ENCODE measurements at places on chromosomes 3 and 15. TPM values are rescaled to one million over a fixed set of nuclear protein-coding genes. Genes with fewer than 3 reads are reported as not detected.

Gene CXCR6
- 0.41 TPM for polyA plus RNA-seq

Gene CCR3
- polyA plus RNA-seq, result not detected

Gene PPP1R14D
- polyA plus RNA-seq, result not detected

Gene CHDH
- polyA plus RNA-seq, result 0.88 TPM

DNA sequence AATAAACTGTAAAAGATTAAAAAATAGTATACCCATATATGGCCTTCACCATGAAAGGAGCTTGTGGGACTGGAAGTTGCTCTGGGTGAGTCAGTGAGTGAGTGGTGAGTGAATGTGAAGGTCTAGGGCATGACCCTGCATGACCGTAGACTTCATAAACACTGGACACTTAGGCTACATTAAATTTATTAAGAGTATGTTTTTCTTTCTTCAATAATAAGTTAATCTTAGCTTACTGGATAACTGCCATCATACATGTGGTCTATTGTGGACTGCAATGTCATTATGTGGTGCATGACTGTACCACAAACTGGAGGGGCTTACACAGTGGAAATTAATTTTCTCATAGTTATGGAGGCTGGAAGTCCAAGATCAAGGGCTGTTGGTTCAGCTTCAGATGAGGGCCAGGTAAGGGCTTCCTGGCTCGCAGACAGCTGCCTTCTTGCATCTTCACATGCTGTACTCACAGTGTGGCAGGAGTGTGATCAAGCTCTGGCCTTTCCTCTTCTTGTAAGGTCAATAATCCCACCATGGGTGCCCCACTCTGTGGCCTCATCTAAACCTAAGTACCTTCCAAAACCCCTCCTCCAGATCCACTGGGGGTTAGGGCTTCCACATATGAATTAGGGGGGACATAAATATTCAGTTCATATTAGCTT is 40.8 kb upstream of the PRR23E start:
- no peak for DNase-seq

- no peak for DNase-seq
Observed at GRCh38 chr3:11641316-11641682, 2.4 kb downstream of the VGLL4 start.

GRCh38 chr3:36957862-36958686 is 13.2 kb upstream of the TRANK1 start:
- no peak for DNase-seq

DNA sequence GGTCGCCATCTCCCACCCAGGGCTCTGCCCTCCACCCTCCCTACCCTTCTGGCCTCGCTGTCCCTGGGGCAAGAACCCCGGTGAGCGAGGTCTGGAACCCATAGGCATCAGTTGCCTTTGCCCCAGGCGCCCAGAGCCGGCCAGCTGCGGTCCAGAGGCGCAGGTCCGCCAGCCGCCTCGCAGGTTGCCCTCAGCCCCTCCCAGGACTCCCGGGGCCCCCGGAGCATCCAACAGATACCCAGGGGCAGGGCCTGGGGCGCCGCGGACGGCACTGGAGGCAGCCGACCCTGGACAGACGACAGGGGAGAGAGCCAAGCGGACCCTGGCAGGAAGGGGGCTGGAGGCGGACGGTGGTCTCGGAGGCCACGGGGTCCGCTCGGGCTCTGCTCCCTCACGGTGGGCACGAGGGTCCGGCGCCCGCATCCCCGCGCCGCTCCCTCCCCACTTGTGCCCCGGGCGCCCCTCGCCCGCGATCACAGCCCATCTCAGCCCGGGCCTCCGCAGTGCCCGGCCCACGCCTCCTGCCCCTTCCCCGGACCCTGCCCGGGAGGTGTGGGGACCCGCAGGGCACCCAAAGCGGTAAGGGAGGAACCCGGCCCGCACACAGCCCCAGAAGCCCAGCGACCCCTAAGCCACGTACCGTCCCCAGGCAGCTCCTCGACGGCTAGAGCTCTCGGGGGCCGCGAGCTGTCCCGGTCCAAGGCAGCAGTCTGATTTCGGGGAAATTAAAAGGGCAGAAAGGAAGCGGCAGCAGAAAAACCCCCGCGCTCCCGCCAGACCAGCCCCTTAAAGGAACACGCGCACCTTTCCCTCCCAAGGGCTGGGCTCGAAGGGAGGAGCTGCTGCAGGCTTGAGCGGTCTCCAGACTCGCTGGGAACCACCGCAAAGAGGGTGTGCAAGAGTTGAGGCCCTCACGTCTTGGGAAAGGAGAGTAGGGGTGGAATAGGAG is at the start of gene HAPLN3:
Gene HAPLN3, minus strand, starts transcription at position 726 of the 949 bp plus-strand sequence. CDS start 8,246 bp downstream, outside the sequence.
- DNase-seq, result peak; percentile 35

DNA sequence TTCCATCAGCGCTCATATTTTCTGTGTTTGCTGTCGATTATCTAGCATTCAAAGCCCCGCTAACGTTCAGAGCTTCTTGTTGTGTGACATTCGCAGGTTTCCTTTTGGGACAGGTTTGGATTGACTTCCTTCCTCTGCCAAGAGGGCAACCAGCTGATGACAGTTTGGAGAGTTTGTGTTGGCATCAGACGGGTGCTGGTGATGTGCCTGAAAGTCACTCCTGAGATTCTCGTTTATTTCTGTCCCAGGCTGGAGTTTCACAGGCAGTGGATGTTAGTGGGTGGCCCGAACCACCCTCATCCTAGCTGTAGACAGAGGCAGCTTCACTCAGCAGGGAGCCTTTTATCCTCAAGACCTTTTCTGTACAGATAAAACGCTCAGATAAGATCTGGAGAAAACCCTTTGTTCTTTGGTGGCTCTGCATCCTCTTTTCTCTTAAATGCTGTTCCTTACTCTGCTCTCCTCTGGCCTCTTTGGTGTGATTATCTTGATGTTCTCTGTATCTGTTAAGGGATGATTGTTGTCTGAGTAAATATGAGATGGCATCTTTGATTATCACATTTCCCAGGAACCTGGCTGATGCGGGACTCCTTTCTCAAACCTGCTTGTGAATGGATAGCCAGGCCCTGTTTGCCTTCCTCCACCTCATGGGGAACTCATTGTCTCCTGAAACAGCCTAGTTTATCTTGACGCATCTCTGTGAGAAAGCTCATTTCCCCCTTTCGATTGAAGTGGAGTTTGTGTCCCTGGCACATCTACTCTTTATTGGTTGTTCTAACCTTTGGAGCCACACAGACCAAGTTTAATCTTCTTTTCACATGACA is 35.9 kb downstream of the CGNL1 start:
- no peak for DNase-seq

DNA sequence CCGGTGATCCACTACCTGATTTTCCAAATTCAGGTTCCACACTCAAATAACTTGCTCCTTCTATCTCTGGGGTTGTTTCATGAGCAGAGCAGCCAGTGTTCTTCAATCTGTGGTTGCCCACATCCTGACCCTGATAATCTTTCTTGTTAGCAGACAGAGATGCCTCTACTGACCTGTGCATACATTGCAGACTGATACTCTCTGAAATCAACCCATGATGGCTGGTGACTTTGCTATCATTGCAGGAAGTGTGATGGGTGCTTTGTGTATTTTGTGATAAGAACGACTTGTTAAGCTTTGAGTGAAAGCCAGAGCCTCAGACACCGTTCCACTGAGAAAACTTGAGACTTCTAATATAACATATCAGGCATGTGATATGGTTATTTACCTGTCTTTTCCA is 39.9 kb downstream of the GATM start:
- DNase-seq, result no peak

DNA sequence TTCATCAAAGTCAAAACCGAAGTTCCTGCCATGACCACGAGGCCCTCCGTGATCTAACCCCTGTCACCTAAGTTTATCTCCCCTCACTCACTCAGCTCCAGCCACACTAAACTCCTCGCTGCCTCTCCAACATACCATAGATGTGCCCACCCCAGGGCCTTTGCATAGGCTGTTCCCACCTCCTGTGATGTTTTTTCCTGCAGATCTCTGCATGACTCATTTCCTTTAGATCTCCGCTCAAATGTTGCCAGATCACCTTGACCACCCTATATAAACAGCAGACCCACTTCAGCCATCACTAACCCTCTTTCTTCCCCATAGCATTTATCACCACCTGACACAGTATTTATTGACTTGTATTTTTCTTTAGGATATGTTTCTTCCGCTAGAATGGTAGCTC is 58.5 kb downstream of the HRH1 start:
- no peak for DNase-seq

DNA sequence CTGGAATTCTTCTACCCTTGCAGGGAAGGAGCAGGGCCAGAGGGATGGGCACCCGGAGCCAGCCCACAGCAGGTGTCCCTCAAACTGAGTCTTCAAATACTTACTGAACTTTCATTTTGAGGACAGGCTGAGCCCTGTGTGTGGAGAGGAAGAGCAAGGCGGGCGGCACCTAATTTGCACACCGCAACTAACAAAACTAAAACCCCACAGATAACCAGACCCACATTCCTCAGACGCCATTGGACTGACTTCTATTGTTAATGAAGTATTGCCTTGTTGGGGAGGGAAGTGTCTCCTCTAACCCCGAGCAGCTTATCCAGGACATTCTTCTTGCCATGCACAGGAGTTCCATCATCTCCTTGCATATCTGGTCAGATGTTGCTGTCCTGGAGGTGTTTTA is 105.2 kb upstream of the NR2E3 start:
- DNase-seq, result no peak

DNA sequence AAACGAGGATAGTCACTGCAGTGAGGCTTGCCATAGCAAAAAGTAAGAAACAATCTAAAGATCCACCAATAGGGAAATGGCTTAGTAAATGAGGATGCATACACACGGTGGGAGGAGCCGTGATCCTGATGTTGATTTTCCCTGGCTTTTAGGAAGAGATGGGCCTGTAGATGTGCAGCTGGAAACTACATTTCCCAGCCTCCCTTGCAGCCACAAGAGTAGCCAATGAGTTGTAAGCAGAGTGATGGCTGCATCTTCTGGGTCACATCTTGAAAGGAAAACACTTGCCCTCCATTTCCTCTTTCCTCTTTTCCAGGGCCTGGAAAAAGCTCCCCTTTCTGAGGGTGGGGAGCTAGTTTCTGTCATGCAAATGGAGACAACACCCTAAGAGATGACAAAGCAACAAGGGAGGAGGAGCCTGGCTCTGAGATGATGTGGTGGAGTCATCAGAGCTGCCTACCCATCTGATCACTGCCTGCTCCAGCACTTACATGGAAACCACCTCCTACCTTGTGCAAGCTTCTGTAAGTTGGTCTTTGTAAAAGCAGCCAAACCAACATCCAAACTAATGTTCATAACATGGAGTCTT is 139.1 kb downstream of the TLE3 start:
- no peak for DNase-seq
